ELR (cell line): ENCODE measurements at places on chromosomes 6 and 20.
A peak's percentile ranks its signal among the peaks of the same experiment; 100 is the strongest.

- no peak for DNase-seq
Observed at GRCh38 chr20:63484236-63484635, 11.8 kb upstream of the KCNQ2 start.

DNA sequence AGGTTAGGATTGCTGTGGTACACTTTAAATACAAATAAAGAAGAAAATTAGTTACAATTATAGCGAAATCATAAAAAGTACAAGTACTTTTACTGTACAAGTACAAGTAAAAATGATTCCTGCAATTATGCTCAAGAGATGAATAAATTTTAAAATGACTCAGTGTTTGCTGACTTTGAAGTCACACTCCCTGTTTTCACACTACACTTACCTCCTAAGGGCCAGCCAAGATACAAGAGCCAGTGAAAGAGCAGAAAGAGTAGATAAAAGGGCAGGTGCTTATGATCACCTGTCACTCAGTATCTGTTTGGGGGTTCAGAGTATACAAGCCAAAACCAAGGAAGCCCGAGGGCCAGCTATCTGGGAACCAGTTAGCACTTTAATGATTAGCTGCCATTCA lies 41.0 kb upstream of the COL21A1 start:
- no peak for DNase-seq

DNA sequence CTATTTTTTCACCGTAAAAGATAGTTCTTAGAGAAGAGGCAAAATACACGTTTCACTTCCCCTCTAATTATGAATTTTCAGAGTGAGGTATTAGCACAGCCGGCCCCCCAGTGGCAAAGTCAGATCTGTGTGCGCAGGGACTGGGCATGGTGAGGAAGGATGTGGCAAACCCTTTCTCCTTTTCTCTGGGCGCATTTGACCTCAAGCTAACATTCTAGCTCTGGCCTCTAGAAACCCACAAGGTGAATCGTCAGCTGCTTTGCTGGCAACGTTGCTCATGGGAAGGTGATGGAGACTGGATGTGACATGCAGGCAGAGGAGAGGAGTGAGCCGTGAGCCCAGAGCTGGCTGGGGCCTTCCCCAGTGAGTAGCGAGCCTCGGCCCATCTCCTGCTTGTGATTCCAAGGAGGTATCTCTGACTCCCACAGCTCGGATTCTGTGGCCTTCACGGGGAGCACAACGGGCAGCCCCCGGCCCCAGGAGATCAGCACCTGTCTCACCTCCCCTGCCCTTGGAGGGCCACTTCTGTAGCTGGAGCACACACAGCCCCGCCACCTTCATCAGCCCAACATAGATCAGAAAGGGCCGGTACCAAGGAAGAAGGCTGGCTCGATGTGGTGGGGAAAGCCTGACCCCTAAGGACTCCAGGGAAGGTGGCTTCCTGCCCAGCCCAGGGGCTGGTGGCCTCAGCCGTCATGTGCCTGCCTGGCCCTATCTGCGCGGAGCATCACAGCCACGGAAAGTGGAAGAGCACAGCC lies 152.8 kb downstream of the TAF4 start:
- no peak for DNase-seq

DNA sequence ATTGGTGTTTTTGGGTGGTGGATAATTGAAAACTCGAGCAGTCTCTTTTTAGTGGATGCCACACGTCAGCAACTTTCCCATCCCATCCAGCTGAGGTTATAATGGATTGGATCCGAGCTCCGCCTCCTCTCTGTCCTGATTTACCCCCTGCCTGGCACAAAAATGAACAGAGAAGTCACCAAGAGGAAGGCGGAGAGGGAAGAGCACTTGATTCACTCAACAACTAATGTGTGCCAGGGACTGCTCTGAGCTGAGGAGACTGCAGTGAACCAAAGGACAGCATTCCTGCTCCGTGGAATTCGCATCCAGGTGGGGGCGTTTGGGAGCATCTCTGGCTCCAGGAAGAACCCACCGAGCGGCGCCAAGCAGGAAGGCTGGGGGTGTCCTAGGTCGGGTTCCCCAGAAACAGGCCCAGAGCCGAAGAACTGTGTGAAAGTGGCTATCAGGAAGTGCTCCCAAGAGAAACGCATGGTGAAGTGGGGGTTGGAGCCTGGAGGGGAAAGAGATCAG lies 95.8 kb upstream of the NAA20 start:
- no peak for DNase-seq

- no peak for DNase-seq
Observed at GRCh38 chr6:129381885-129382284, 328.1 kb downstream of the ARHGAP18 start.

- DNase-seq = peak; percentile 36
Observed at GRCh38 chr20:35891375-35891774, 62.9 kb downstream of the SCAND1 start.

DNA sequence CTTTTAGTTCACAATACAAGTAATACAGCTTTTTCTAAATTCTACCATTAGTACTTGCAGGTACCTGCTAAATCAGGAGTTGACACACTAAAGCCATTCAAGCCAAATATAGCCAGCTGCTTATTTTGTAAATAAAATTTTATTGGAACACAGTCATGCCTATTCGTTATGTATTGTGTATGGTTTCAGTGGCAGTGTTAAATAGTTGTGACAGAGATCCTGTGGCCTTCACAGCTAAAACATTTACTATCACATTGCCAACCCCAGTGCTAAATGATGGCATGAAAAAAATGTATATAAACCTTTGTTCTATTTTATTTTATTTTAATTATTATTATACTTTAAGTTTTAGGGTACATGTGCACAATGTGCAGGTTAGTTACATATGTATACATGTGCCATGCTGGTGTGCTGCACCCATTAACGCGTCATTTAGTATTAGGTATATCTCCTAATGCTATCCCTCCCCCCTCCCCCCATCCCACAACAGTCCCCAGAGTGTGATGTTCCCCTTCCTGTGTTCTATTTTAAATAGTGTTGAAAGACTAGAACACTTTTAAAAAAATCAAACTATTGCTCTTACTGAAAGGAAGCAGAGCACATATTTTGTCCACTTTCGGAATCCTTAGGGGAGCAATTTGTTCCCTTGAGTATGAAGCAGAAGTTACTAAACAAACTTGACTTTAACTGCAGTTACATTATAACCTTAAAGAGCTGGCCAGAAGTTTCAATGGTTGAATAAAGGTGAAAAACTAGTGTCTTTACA lies 115.7 kb downstream of the PRIM2 start:
- DNase-seq = no peak

- DNase-seq = peak; percentile 36
Observed at GRCh38 chr6:131911951-131912350, 39.2 kb downstream of the CCN2 start.

DNA sequence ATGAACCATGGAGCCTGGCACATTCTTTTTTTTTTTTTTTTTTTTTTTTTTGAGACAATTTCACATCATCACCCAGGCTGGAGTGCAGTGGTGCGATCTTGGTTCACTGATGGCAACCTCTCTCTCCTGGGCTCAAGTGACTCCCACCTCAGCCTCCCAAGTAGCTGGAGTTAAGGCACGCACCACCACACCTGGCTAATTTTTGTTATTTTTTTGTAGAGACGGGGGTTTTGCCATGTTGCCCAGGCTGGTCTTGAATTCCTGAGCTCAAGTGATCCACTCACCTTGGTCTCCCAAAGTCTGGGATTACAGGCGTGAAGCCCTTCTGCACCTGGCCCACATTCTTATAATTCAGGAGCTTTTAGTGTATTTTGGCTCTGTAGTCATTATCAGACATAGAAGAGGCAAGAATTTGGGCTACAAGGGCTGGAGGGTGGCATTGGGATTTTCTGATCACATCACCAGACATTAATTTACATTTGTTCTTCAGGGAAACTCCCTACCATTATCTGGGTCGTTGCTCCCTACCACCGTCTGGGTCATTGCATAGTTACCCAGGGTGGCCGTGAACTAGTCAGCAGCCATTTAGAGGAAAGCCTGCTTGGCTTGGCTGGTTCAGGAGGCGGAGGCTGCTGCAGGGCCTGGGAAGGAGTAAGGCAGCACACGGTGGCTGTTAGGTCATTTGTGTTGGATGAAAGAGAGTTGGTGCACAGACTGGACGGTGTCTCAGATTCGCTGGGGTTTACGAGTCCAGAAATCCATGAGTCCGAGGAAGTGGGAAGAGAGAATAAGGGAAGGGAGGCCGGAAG lies 17.6 kb downstream of the ARID1B start:
- DNase-seq = no peak

- DNase-seq = no peak
Observed at GRCh38 chr6:149037051-149037671, 280.4 kb upstream of the TAB2 start.
